ENCODE measurements at places on chromosomes 7 and 10.
A peak's percentile ranks its signal among the peaks of the same experiment; 100 is the strongest.

DNA sequence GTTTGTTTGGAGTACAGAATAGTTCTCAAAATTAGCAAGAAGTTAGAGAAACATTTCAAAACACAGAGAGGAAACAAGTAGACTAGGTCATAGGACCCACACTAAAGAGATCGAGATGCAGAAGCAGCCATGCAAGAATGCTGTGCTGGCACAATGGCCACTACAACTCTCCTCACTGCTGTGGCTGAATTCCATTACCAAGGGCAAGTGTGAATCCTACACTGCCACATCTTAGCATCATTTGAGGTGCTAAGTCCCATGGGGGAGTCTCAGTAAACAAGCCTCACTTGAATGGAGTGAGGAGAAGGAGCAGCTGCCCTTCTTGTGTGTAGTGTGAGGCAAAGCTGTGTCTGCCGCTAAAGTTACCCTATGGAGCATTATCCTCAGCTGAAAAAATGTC lies 56.7 kb downstream of the PCLO start:
- no peak for DNase-seq

DNA sequence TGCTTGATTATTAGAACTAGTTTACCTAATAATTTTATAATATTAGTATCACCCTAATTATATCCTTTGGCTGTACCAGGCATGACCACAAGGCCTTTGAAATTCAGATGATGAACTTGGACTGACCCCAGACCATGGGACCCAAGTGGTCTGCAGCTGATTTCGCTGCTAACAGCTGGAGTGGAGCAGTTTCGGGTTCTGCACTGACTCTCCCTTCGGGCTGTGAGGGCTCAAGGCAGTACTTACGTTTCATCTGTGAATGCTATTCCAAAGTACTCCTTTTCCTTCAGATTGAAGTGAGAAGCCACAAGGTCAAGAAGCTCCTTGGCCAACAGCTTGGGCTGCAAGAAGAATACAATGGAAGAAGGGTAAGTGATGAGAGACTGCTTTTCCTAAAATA lies 223.8 kb downstream of the PRPF18 start:
- no peak for DNase-seq

DNA sequence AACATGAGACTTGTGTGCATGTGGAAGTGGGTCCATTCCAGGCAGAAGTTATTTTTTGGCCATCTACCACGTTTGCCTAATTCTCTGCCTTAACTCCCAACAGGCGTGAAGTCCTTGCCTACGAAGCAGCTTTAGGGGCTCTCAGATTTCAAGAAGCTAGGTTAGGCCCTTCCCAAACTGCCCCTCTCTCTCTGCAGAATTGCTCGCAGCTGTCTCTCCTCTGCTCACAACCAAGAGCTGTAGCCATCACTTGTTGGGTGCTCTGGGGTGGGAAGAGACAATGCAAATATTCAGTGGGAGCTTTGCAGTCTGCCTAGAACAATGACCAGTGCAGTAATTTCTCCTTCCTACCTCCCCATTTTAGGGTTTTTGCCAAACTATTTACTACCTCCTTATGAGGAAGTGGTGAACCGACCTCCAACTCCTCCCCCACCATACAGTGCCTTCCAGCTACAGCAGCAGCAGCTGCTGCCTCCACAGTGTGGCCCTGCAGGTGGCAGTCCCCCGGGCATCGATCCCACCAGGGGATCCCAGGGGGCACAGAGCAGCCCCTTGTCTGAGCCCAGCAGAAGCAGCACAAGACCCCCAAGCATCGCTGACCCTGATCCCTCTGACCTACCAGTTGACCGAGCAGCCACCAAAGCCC lies 24.9 kb downstream of the CYP17A1 start:
- DNase-seq = no peak

DNA sequence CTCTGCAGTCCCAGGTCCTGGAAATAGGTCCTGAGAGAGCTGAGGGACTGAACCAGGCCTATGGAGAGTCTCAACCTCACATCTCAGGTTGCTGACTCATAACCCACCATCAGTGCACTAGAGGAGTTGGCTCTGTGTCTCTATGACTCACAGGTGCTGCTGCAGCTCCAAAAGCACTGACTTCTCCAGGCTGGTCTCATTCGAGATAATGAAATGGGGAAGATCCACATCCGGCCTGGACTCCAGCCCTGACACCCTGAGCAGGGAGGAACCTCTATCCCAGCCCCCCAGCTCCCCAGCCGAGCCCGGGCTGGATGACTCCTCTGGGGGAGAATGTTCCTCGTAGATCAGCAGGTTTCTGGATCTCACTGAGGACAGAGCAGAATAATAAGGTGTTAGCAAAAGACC lies 35.5 kb upstream of the DGKI start:
- no peak for DNase-seq

GRCh38 chr7:35727571-35727970 lies 32.6 kb upstream of the HERPUD2 start:
- peak; percentile 58 for DNase-seq

- DNase-seq = no peak
Measured at GRCh38 chr10:76882796-76883195, 754.8 kb downstream of the KCNMA1 start.

- no peak for DNase-seq
Measured at GRCh38 chr10:68318331-68319059, 13.4 kb upstream of the HNRNPH3 start.

GRCh38 chr7:3162289-3162688 lies 118.6 kb upstream of the CARD11 start:
- no peak for DNase-seq

DNA sequence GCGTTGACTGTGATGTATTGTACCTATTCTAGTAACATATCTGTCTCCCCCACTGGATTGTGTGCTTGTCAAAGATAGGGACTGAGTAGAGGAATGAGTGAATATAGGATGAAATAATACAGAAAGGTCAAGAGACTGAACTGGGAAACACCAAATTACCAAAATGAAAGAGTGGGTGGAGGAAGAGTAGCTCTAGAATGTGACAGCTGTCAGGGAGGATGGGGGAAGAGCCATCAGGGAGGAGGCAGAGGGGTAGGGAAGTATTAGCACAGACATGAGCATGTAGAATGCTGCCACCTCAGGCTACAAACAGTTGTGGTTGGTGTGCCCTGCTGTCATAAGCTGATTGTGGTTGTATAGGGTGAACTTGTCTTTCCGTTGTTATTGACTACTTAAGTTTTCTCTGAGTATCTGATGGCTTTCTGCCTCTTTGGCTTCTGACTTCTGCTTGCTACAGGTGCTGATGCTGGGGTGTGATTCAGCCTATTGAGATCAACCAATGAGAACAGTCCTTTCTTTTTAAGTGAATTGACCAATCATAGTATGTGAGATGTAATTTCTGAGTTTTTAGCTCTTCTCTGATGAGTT lies 5.6 kb downstream of the CCSER2 start:
- peak; percentile 86 for DNase-seq

GRCh38 chr10:58642283-58642682 lies 129.6 kb downstream of the BICC1 start:
- DNase-seq = no peak

GRCh38 chr10:81472927-81473470 lies 402.0 kb upstream of the NRG3 start:
- no peak for DNase-seq

GRCh38 chr7:24828891-24829661 lies 71.8 kb upstream of the GSDME start:
- no peak for DNase-seq

GRCh38 chr7:636396-636795 lies 90.1 kb upstream of the DNAAF5 start:
- DNase-seq = peak; percentile 72

- no peak for DNase-seq
Measured at GRCh38 chr10:93458821-93459257, 23.3 kb downstream of the MYOF start.

GRCh38 chr7:33979807-33980355 lies 74.5 kb downstream of the BMPER start:
- no peak for DNase-seq

- DNase-seq = no peak
Measured at GRCh38 chr7:87231258-87231657, 11.7 kb upstream of the TMEM243 start.

DNA sequence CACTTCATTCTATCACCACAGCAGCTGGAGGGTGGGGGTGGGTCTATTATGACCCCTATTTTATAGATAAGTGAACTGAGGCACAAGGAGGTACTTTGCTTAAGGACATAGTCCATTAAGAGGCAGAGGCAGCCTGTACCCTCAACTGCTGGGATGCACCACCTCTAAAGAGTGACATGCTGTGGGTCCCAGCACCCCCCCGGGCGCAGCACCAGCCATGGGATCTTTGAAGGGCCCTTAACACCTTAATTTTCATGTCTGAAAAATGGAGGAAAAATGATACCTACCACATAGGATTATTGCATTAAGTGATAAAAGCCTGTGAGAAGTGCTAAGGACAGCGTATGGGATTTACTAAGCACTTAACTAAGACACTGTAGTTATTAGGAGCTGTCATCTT lies 15.4 kb downstream of the ADCYAP1R1 start:
- no peak for DNase-seq

- DNase-seq = no peak
Measured at GRCh38 chr7:124032369-124033094, at the start of gene TMEM229A. TSS of gene TMEM229A (minus strand) at chr7:124033067. CDS start at chr7:124033003, 64 bp downstream.

- no peak for DNase-seq
Measured at GRCh38 chr7:71846160-71846559, 566.0 kb downstream of the CALN1 start.

GRCh38 chr10:5805711-5806110 lies 7.5 kb downstream of the GDI2 start:
- no peak for DNase-seq

DNA sequence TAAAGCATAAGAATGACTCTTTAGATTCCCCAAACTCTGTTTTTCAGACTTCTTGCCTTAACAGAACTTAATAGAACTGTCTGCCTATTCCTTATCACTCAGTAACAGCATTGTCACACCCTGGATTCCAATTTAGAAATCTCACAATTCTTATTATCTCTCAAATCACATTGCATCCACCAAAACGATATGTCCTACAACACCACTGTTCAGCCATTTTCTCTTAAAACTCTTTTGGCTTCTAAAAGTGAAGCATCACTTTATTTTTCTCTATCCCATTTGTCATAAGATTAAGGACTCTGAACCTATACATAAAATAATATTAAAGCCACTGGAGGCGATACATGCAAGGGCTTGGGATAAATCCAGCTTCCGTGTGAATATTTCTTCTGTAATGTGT lies 1.2 kb upstream of the CPED1 start:
- DNase-seq = no peak

DNA sequence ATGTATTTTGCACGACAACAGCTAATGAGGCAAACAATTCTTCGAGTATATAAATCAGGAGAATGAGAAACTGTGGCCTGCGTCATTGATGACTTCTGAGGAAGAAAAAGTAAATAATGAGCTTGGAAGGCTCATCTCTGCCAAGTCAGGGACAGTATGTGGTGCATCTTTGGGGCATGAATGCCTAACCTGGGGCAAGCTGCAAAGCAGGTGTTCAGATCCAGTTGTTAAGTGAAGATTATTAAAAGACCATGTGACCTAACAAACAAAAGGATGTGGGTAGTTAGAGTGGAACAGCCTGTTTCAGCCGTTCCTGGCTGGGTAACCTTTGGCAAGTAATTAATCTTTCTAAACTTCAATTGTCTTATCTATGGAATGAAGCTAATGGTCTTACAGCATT lies 93.0 kb downstream of the LYZL2 start:
- DNase-seq = no peak

DNA sequence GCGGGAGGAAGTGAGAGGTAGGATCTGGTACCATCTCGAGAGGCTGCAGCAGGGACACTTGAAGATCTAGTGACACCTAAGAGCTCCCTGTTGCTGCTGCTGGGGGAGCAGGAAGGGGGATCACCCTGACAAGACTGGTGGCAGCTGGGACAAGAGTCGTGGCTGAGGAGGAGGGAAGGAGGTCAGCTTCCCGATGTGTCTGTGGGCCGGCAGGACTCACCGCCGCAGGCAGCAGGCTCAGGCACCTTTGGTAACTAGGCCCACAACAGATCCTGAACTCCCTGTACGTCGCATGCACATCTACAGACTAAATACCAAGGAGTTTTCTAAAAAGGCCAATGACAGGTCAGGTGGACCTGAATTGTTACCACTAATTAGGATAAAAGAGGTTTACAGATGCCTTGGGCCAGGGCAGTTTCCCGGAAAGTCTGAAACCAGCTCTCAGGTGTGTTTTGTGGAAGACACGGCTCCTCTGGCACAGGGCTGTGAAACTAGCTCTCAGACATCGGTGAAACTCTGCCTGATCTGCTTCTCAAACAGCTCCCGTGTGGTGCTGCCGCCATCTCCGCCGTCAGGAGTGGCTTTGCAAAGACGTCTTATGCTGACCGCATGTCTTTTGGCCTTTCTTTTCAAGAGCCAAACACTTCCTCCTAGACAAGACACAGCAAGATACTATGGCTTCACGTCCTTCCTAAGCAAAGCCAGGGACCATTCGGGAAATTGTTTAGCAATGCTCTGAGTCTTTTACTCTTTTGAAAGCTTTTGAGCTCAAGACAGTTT lies 609.7 kb downstream of the PTPRN2 start:
- DNase-seq = no peak

DNA sequence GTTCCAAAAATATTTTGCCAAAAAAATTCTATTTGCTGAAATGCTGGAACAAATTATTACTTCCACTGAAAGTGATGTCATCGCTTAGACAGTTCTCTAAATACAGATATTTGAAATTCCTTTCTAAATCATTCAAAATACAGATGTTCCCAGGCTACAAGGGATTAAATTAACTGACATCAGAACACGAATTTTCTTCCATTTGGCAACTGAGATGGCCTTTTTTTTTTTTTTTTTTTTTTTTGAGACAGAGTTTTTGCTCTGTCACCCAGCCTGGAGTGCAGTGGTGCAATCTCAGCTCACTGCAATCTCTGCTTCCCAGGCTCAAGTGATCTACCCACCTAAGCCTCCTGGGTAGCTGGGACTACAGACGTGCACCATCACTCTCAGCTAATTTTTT lies 57.0 kb downstream of the P4HA1 start:
- DNase-seq = no peak

GRCh38 chr7:50174948-50175347 lies 81.9 kb upstream of the ZPBP start:
- DNase-seq = no peak

All from CD8-positive, alpha-beta memory T cell (primary cell).